ENCODE measurements at places on chromosomes 6 and 20. TPM values are rescaled to one million over a fixed set of nuclear protein-coding genes. Genes with fewer than 3 reads are reported as not detected.

- H3K36me3 ChIP-seq = no peaks in the 10 kb centered on the region
- no peak within 1 kb of the TSS for H3K27ac ChIP-seq
- no peaks in the 10 kb centered on the region for H3K4me1 ChIP-seq
- no peak within 1 kb of the TSS for H3K4me3 ChIP-seq
- no peak for DNase-seq
These were observed at the start of gene GFRA4 for GRCh38 chr20:3663031-3663701. TSS of gene GFRA4 (minus strand) at chr20:3663399. CDS start at chr20:3663399, 0 bp downstream.

DNA sequence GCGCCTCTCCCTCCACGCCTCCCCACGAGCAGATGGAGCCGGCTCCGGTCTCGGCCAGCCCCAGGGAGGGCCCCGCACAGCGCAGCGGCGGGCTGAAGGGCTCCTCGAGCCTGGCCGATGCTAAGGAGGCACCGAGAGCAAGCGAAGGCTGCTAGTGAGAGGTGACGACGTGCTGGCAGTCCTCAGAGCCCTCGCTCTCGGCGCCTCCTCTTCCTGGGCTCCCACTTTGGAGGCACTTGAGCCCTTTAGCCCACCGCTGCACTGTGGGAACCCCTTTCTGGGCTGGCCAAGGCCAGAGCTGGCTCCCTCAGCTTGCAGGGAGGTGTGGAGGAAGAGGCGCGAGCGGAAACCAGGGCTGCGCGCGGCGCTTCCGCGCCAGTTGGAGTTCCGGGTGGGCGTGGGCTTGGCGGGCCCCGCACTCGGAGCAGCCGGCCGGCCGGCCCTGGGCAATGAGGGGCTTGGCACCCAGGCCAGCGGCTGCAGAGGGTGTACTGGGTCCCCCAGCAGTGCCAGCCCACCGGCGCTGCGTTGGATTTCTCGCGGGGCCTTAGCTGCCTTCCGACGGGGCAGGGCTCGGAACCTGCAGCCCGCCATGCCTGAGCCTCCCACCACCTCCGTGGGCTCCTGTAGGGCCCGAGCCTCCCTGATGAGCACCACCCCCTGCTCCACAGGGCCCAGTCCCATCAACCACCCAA lies 2.5 kb upstream of the TMEM14C start:
- H3K4me3 ChIP-seq = peak overlapping the region; percentile 75
- peaks cover 25% of the 10 kb centered on the region for H3K4me1 ChIP-seq
- peak; percentile 74 for DNase-seq
- H3K27me3 ChIP-seq = no peaks in the 10 kb centered on the region
- H3K36me3 ChIP-seq = peaks cover 2% of the 10 kb centered on the region
- H3K27ac ChIP-seq = peak overlapping the region; percentile 90

- no peak overlapping the region for H3K27ac ChIP-seq
- no peaks in the 10 kb centered on the region for H3K27me3 ChIP-seq
- DNase-seq = peak; percentile 76
- H3K4me3 ChIP-seq = no peak overlapping the region
- H3K4me1 ChIP-seq = peaks cover 25% of the 10 kb centered on the region
These were observed 59.9 kb downstream of the SULF2 start for GRCh38 chr20:47725248-47725973.

DNA sequence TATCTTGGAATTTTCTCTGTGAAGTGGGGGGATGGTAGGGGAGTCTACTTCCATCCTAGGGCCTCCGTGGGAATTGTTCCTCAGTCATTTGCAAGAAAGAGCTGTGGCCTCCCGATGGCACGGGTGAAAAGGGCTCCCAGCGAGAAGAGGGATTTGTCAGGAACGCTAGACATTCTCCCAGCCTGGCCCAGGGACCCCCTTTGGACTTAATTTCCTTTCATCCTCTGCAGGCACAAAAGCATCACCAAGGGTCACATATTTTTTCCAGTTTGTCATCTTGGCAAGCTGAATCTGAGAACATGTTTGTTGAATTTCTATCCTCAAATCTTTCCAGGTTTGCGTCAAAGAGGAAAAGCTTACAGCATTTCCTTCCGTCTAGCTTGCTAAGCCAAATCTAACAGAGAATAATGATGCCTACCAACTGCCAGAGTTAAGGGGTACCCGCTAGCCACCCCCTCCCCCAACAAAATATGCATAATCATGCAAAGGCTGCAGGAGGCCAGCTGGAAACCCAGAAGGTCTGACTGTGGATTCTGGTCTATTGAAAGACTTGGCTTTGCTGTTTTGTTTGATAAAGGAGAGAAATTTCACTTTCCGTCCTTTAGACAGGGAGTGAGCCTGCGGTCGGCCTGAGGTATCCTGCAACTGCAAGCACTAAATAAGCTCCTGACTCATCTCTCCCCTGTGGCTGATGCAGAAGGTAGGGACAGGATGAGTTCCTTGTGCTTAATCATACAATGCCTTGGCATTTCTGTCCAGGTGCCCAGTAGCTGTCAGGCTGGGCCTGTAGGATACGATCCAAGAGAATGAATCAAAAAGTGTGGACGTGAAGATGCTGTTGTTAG lies 23.1 kb downstream of the PSMG4 start:
- no peak overlapping the region for H3K4me3 ChIP-seq
- H3K4me1 ChIP-seq = peaks cover 20% of the 10 kb centered on the region
- H3K36me3 ChIP-seq = peaks cover 18% of the 10 kb centered on the region
- DNase-seq = no peak
- peak overlapping the region; percentile 60 for H3K27ac ChIP-seq

DNA sequence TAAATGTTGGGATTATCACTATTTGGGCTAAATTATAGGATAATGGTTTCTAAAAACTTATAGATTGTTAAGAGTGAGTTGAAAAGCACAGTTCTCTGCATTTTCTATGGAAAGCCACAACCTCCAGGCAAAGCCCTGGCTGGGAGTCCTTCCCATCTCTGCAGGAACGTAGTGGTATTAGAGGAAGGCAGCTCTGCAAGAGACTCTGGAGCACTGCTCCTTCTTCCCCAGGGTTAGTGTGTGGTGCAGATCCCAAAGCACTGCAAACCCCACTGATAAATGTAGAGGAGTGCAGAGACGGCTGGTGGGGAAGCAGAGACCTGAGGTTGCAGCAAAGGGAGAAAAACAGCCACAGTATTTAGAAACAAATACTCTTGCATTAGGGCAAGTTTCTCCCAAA lies 225.3 kb downstream of the TINAG start:
- no peak overlapping the region for H3K4me3 ChIP-seq
- DNase-seq = no peak
- no peaks in the 10 kb centered on the region for H3K36me3 ChIP-seq
- no peaks in the 10 kb centered on the region for H3K4me1 ChIP-seq

DNA sequence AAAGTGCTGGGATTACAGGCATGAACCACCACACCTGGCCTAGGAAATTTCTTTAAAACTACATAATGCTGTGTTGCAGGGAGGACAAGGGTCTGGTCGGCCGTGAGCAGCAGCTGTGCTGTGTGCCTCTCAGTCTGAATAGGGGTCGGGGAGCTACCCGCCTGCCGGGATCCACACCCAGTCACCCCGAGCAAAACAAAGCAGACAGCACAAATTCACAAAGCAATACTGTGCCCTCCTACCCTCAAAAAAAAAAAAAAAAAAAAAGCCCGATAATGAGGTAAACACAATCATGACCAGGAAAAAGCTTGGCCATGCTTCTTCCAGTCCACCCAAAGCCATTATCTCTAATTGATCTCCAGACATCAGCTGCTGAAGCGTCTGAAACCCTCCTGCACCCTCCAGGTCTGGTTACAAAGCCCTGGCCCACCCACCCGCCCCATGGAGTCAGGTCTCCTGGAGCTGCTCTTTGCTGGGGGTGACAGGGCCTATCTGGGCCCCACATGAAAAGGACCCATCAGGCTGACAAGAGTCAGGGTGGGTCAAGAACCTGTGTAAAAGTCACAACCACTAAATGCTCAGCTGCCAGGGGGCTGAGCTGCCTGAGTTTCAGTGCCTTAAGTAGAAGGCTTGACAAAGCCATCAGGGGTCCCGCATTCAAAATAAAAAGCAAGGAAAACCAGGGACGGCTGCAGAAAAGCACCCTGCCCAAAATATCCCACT lies 88.2 kb downstream of the NOL4L start:
- H3K27ac ChIP-seq = peak overlapping the region; percentile 79
- DNase-seq = no peak
- no peaks in the 10 kb centered on the region for H3K27me3 ChIP-seq
- no peak overlapping the region for H3K4me3 ChIP-seq
- peaks cover 14% of the 10 kb centered on the region for H3K4me1 ChIP-seq

GRCh38 chr6:16090452-16090851 lies 38.4 kb upstream of the MYLIP start:
- H3K27ac ChIP-seq = no peak overlapping the region
- no peaks in the 10 kb centered on the region for H3K27me3 ChIP-seq
- H3K4me3 ChIP-seq = no peak overlapping the region
- no peaks in the 10 kb centered on the region for H3K4me1 ChIP-seq
- DNase-seq = no peak
- no peaks in the 10 kb centered on the region for H3K36me3 ChIP-seq

DNA sequence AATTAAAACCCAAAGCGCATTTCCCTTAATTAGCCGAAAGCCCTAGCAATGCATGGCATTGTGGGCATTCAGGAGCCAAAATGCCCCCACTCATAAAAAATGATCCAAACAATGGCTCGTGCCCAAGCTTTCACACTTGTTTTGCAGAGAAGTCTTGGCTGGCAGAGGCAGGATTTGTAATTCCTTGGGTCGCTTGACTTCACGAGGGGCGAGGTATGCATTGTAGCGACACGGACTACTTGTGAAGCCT lies 613 bp upstream of the SASH1 start:
- peak overlapping the region; percentile 73 for H3K4me3 ChIP-seq
- H3K4me1 ChIP-seq = peaks cover 27% of the 10 kb centered on the region
- DNase-seq = no peak
- H3K36me3 ChIP-seq = no peaks in the 10 kb centered on the region

GRCh38 chr20:51171141-51171540 lies 148.2 kb upstream of the KCNG1 start:
- peaks cover 9% of the 10 kb centered on the region for H3K27me3 ChIP-seq
- no peaks in the 10 kb centered on the region for H3K36me3 ChIP-seq
- no peak for DNase-seq
- no peak overlapping the region for H3K27ac ChIP-seq
- no peaks in the 10 kb centered on the region for H3K4me1 ChIP-seq

DNA sequence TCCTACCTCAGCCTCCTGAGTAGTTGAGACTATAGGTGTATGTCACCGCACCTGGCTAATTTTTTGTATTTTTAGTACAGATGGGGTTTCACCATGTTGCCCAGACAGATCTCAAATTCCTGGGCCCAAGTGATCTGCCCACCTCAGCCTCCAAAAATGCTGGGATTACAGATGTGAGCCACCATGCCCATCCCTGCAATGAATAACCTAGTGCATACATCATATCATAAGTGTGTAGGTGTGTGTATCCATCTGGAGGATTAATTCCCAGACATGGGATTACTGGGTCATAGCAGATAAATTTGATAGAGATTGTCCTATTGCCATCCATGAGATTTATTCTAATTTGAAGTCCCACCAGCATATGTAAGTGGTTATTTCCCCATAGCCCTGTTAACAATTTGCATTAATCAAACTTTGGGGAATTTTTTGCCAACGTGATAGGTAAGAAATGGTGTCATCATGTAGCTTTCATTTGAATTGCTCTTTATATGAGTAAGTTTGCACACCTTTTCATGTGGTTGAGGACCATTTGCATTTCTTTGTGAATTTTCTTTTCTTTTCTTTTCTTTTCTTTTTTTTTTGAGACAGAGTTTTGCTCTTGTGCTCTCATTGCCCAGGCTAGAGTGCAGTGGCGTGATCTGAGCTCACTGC lies 29.9 kb upstream of the BACH2 start:
- DNase-seq = no peak
- H3K36me3 ChIP-seq = no peaks in the 10 kb centered on the region
- H3K27me3 ChIP-seq = no peaks in the 10 kb centered on the region
- no peaks in the 10 kb centered on the region for H3K4me1 ChIP-seq

DNA sequence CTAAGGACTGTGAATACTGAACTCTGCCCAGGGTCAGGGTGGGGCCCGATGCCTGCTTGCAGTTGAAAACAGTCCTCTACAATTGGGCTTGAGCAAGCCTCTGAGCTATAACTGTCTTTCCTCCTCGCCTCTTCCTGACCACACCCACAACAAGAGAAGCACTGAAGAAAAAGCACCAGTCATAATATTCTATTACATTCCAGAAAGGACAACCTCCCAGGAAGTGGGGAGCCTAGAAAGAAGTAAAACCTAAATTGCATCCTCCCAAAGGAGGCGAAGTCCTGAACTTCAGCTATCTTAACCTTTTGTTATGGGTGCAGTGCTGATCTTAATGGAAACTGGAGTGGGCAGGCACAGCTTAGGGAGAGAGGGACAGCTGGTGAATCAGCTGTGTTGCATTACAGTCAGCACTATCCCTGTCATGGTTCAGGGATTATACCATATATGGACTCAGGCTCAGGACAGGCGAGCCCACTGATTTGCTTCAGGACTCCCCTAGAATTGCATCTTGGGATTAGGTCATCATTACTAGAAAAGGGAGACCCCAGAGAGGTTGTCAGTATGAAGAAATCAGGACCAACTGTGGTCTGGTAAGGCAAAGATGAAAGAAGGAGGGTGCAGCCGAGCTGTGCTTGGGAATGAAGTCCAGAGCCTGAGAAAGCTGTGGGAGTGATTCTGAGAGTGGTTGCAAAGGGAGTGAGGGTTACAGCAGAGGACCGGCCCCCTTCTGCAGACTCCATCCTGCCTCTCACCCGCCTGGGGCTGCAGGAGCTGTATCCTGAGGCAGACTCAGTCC lies 18.3 kb upstream of the TRAM2 start:
- peak overlapping the region; percentile 13 for H3K4me3 ChIP-seq
- no peaks in the 10 kb centered on the region for H3K27me3 ChIP-seq
- peak overlapping the region; percentile 54 for H3K27ac ChIP-seq

DNA sequence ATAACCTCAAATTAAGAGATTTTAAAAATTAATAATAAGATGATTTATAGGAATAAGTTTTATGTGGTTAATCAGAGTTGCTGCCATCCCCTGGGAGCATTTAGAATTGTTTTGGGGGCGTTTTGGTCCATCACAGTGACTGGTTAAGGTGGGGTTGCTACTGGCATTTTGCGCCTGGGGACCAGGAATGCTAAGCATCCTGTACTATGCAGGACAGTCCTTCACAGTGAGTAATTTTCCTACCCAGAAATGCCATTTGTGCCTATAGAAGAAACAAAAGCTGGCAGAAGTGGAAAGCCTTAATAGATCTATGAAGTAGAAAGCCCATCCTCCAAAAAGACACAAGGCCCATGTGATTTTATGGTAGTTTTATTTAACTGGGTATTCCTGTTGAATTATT lies 118.0 kb downstream of the ANKS1A start:
- H3K4me3 ChIP-seq = no peak overlapping the region
- no peak for DNase-seq
- no peaks in the 10 kb centered on the region for H3K27me3 ChIP-seq
- H3K4me1 ChIP-seq = peaks cover 9% of the 10 kb centered on the region
- H3K36me3 ChIP-seq = peaks cover 17% of the 10 kb centered on the region
- H3K27ac ChIP-seq = no peak overlapping the region

DNA sequence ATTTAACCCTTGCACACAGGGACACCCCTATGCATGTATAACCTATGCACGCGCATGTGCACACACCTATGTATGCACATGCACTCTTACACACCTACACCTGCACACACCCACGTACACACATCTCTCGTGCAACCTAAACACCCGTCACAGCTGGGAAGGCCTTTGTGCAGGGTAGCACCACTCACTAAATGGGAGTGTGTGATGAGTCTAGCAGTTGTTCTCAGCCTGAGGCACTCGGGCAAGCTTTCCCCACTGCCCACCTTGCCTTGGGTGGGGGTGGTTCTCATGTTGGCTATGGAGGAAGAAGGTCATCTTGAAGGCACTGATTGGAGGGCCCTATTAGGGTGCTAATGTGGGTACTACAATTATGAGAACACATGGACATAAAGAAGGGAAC lies 85.8 kb downstream of the DLL1 start:
- H3K27ac ChIP-seq = no peak overlapping the region
- peaks cover 13% of the 10 kb centered on the region for H3K27me3 ChIP-seq
- H3K4me3 ChIP-seq = no peak overlapping the region
- H3K36me3 ChIP-seq = no peaks in the 10 kb centered on the region
- no peak for DNase-seq

Gene OTOR
- not detected for total RNA-seq

Gene PRPF6
- 57.2 TPM for total RNA-seq

Gene TMEM170B
- 12.4 TPM for total RNA-seq

Gene CNR1
- total RNA-seq = 21.1 TPM

Gene SLC4A11
- total RNA-seq = 5.0 TPM

Gene CCN6
- not detected for total RNA-seq
